ENCODE measurements at places on chromosomes 4 and X.

GRCh38 chr4:151738720-151739517, 21.9 kb downstream of the GATB start:
- no peak for DNase-seq

DNA sequence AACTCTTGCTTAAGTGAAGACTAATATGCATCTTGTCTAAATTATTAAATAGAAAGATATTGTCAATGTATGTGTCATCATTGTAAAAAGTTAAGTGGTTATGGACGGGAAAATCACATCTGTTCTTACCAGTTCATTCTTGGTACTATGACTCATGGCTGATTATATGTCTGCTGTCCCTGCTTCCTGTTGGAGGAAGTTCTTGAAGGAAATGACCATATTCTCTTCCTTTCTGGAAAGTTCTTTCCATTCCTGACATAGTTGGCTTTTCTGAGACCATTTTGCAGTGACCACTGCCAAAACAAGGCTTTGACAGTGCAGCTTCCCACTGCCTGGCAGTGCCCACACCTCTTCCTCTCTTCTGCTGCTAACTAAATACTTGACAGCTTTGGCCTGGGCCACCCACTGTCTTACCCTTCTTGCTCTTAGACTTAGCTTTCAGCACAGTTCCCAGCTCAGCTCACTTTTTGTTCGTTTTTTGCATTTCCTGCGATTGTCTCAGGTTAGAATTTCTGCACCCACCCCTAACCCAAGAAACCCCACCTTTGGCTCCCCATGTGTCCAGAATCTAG, 13.2 kb upstream of the CLDN24 start:
- no peak for DNase-seq

DNA sequence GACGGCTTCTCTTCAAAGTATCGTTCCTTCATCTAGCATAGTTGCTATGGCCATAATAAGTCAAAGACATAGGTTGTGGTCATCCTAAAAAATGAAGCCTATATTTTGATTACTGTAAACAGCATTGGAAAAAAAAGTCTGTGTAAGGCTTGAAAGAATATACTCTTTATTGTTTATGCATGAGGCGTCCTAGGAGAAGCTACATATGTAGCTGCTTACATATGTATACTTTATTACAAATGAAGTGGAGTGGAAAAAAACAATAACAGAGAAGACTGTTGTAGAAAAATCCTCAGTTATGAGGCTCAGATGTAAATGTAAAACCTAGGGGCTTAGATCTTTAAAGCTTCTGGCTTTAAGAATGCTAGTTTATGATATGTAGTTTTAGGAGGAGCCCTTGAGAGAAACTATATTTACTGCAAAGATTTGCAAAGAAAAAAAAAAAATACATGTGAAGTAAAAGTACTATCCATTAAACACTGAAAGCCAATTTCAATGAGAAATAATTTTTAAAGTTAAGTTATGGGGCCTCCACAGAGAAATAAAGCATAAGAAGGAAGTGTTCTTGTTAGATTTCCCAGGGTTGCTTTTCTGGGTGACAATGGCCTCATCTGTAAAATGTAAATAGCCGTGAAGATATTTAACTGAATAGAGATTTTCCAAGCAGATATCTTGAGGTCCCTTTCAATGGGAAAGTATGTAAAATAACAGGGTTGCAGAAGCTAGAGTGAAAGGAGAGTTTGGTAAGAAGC, 598.2 kb downstream of the TRIML1 start:
- no peak for DNase-seq

DNA sequence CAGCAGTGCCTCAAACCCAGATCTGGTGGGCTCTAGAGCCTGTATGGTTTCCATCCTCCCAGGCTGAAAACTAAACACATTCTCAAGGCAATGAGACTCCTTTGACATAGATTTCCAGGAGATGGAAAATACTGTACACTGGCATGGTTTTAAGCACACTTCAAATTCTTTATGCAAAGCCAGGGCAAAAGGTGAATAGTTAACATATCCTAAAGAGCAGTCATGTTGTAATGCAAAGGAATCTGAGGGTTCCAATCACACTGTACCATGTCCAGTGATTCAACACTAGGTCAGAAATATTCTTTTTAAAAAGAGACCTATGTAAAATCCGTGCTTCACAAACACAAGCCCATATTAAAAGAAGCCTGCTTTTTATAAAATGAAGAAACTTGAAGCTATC, 195.3 kb downstream of the QDPR start:
- no peak for DNase-seq

DNA sequence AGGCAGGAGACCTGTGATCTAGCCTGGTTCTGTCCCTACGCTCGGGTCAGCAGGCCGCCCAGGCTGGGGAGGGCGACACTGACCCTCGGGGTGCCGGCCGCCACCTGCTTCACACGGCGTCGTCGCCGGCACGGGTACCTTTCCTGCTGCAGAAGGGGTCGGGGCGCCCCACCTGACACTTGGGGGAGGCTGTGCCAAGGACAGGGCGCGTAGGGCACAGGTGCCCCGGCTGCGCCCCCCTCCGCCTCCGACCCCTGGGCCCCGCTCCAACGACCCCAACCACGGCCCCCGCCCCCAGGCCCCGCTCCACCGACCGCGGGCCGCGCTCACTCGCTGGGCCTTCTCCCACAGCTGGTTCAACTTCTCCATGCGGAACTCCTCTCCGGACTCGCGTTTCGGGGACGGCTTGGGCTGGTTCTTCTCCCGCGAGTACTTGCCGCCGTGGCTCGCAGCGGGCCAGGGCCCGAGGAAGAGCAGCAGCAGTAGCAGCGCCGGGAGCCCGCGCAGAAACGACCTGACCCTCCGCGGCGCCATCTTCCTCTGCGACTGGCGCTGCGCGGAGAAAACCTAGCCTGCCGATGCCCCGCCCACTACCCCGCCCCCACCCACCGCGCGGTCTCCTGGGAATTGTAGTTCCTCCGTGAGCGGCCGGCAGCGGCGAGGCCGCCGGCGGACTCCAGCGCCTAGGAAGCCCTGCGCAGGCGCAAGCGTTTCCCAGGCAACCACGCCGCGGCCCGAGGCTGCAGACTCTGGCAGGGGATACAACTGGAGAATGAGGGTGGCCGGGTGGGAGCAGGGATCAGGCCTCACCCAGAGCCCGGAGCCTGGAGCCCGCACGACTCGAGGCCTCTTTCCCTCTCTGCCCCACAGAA, at the start of gene LRPAP1:
Gene LRPAP1, minus strand, starts transcription at position 544 of the 872 bp plus-strand sequence. Its CDS starts 10 bp downstream, at position 534.
- DNase-seq = peak; percentile 100

DNA sequence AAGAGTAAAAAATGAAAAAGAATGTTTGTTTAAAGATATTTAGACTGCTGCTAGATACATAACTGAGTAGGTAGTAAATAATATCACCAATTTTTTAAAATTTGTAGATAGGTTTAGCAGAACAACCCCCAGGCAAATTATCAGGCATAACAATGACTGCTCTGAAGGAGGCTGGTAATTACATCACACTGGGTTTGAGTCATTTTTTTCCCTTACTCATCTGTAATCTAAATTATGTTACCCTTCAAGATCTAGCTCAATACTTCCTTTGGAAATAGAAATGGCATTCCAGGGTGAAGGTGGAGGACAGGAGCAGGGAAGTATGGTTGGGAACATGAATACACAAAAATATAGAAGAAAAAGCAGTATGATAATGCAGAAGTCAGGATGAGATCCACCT, 431.6 kb upstream of the MAOA start:
- DNase-seq = no peak

- no peak for DNase-seq
These were observed 277.9 kb downstream of the ADGRA3 start for GRCh38 chr4:22237846-22238494.

- no peak for DNase-seq
These were observed 81.5 kb downstream of the SHROOM2 start for GRCh38 chrX:9867753-9868152.

DNA sequence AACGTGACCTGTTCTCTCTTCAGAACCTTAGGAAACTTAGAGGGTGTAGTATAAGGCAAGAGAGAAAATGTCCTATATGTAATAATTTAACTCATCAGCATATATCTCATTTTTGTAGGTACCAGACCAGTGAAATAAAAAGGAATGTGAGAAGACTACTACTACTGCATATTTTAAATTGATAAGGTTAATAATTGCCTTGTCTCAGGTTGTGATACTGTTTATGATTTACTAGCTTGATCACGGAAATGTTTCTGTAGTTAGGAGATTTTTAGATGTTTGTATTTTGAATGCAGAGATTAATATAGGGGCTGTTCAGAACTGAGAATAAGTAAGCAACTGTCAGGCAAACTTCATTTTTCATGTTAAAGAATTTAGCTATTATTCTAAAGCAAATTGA, 1563.4 kb downstream of the C4orf33 start:
- DNase-seq = no peak

GRCh38 chrX:13474164-13474516, 95.3 kb upstream of the EGFL6 start:
- peak; percentile 18 for DNase-seq

DNA sequence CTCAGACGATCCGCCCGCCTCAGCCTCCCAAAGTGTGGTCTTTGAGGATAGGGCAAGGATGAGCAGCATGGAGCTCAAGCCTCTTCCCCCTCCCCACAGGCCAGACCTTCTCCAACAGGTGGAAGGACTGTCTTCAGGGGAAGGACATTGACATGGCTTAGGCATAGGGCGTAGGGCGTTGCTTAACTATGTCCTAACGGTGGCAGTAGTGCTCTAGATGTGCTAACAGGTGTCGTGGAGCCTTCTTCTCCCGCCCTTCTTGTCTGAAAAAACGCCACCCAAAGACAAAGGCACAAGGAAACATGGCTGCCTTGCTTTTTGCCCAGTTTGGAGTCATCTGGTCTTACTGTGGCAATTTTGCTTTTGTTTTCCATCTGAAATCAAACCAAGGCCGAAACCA, 219.8 kb downstream of the OR13H1 start:
- peak; percentile 31 for DNase-seq

Data from GM13976 (cell line).